SJSA1 (cell line): ENCODE measurements at places on chromosomes 13 and 19. TPM values are rescaled to one million over a fixed set of nuclear protein-coding genes. Genes with fewer than 3 reads are reported as not detected.

The NKPD1 gene
- total RNA-seq = not detected in 2 replicates

The CGB5 gene
- not detected in 2 replicates for total RNA-seq

DNA sequence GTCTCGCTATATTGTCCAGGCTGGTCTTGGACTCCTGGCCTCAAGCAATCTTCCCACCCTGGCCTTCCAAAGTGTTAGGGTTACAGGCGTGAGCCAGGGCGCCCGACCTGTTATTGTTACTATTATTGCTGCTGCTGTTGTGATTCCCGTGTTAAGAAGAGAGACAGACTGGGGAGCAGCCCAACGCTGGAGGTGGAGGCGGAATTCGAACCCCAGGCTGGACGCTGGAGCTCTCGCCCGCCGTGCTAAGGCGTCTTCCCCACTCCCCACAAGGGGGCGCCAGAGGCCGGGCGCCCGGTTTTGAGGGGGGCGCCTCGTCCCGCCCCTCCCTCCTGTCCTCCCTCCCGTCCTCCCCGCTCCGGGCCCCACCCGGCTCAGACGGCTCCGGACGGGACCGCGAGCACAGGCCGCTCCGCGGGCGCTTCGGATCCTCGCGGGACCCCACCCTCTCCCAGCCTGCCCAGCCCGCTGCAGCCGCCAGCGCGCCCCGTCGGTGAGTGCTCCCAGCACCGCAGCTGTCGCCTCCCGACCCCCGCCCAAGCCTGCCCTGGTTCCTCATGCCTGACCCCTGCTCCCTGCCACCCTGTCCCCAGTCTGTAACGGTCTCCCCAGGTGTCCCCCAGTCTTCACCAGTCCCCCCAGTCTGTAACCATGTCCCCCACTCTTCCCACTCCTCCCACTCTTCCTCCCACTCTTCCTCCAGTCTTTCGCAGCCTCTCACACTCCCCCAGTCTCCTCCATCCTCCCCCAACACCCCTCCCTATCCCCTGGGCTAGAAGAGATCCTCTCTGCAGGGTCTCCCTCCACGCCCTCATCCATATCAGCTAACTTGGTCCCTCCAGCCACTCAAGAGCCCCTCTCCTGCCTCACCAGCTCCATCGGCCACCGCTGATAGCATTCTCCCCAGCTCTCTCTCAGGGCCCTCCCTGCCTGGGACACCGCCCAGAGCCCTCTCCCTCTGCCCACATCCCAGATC, at the start of gene EHD2:
TSS of gene EHD2 (plus strand) at position 377 of the 976 bp plus-strand sequence. CDS start 3,191 bp downstream, outside the sequence.
- peaks cover 27% of the 10 kb centered on the region for H3K4me1 ChIP-seq
- peak within 1 kb of the TSS; percentile 86 for H3K4me3 ChIP-seq
- DNase-seq = peak; percentile 80
- H3K27me3 ChIP-seq = no peaks in the 10 kb centered on the region
- peak within 1 kb of the TSS; percentile 48; the same call in 1 of the 2 replicates for H3K27ac ChIP-seq

- DNase-seq = peak; percentile 70
- peak overlapping the region; percentile 90 for H3K27ac ChIP-seq
Observed at GRCh38 chr19:46787331-46788261, 798 bp downstream of the SLC1A5 start.

The SRRM5 gene
- not detected in 2 replicates for total RNA-seq

The HOMER3 gene
- 53.7 and 79.3 TPM in 2 replicates for total RNA-seq

The TGFBR3L gene
- not detected in 2 replicates for total RNA-seq

The EXOSC5 gene
- total RNA-seq = 24.4 and 33.6 TPM in 2 replicates

The MATK gene
- not detected in 2 replicates for total RNA-seq

DNA sequence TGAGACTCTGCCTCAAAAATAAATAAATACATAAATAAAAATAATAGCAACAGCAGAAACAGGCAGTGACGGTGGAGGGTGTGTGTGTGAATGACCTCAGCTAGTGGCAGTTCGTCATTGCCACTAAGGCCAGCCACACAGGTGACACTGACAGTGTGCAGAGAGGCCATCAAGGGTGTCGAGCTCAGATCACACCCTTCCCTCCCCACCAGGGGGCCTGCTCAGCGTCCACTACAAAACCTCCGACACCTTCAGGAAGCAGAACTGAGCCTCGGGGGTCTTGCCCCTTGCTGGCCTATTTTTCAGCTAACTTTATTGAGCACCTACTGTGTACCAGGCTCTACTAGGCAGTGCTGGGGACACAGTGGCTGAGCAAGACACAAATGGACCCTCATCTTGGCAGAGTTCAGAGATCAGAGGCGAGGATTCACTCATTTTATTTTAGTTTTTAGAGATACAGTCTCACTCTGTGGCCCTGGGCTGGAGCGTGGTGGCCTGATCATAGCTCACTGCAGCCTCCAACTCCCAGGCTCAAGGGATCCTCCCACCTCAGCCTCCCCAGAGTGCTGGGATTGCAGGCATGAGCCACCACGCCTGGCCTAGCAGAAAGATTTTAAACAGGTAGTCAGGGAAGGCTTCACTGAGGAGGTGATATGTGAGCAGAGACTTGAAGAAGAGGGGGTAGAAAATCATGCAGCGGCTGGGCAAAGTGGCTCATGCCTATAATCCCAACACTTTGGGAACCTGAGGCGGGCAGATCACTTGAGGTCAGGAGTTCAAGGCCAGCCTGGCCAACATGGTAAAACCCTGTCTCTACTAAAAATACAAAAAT, 30.3 kb upstream of the SEMA6B start:
- H3K4me1 ChIP-seq = peaks cover 2% of the 10 kb centered on the region; the same call in 1 of the 2 replicates
- peaks cover 18% of the 10 kb centered on the region for H3K27me3 ChIP-seq
- H3K36me3 ChIP-seq = no peaks in the 10 kb centered on the region
- DNase-seq = no peak
- H3K27ac ChIP-seq = no peak overlapping the region

- peaks cover 62% of the 10 kb centered on the region for H3K27me3 ChIP-seq
- peaks cover 7% of the 10 kb centered on the region; the same call in 1 of the 2 replicates for H3K4me1 ChIP-seq
- DNase-seq = no peak
- no peaks in the 10 kb centered on the region for H3K36me3 ChIP-seq
- H3K4me3 ChIP-seq = no peak overlapping the region
Observed at GRCh38 chr13:27961227-27962085, 7.7 kb downstream of the CDX2 start.

- H3K4me3 ChIP-seq = no peak overlapping the region
- H3K4me1 ChIP-seq = no peaks in the 10 kb centered on the region
- H3K27ac ChIP-seq = no peak overlapping the region
- peaks cover 68% of the 10 kb centered on the region for H3K36me3 ChIP-seq
- DNase-seq = no peak
- no peaks in the 10 kb centered on the region for H3K27me3 ChIP-seq
Observed at GRCh38 chr19:49347835-49348234, 12.6 kb downstream of the CD37 start.

DNA sequence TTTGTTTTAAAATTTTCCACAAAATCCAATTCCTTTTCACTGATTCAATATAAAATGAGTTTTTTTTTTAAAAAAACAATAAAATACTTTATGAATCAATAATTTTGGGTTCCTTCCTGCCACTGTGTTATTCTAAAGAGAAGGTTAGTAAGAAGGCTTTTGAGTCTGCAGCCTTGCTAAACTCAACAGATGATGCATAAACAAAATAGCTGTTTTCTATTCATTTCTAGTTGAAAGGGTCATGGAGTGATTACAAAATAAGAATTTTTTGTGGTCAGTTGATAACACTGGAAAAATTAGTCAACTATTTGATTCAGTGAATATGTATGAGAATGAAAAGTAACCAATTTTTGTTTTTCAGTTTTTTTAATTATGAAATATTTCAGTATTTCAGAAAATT, 169.9 kb downstream of the VWA8 start:
- H3K27me3 ChIP-seq = no peaks in the 10 kb centered on the region
- H3K4me3 ChIP-seq = no peak overlapping the region
- DNase-seq = no peak
- H3K27ac ChIP-seq = no peak overlapping the region

The SLC17A7 gene
- total RNA-seq = not detected in 2 replicates

The TIMM44 gene
- 49.6 and 65.3 TPM in 2 replicates for total RNA-seq

- H3K4me3 ChIP-seq = no peak overlapping the region
- no peak for DNase-seq
- H3K27ac ChIP-seq = no peak overlapping the region
- H3K4me1 ChIP-seq = peaks cover 31% of the 10 kb centered on the region
- H3K36me3 ChIP-seq = no peaks in the 10 kb centered on the region
Observed at GRCh38 chr19:48085904-48086864, 24.4 kb downstream of the PLA2G4C start.

- H3K27me3 ChIP-seq = no peaks in the 10 kb centered on the region
- H3K4me1 ChIP-seq = no peaks in the 10 kb centered on the region
- DNase-seq = no peak
- H3K4me3 ChIP-seq = no peak overlapping the region
- peaks cover 69% of the 10 kb centered on the region for H3K36me3 ChIP-seq
- H3K27ac ChIP-seq = no peak overlapping the region
Observed at GRCh38 chr13:79361299-79361698, 44.8 kb downstream of the RBM26 start.
